EL (cell line): ENCODE measurements at places on chromosomes 7 and 10.

DNA sequence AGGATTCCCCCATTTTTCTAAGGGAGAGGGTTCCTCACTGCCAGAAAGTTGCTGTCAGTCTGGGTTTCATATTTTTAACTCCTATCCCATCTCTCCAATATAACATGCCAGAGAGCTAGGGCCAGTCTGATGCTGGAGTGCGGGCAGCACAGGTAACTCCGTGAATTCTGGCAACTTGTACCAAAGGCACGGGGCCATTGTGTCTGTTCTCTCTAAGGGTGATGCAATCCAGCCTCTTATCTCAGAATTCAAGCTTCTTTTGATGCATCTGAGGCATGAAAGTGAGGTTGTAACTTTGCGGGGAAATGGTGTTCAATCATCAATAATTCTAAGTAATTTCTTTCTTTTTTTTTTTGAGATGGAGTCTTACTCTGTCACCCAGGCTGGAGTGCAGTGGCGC is 1074.4 kb downstream of the TYW1 start:
- DNase-seq = no peak

DNA sequence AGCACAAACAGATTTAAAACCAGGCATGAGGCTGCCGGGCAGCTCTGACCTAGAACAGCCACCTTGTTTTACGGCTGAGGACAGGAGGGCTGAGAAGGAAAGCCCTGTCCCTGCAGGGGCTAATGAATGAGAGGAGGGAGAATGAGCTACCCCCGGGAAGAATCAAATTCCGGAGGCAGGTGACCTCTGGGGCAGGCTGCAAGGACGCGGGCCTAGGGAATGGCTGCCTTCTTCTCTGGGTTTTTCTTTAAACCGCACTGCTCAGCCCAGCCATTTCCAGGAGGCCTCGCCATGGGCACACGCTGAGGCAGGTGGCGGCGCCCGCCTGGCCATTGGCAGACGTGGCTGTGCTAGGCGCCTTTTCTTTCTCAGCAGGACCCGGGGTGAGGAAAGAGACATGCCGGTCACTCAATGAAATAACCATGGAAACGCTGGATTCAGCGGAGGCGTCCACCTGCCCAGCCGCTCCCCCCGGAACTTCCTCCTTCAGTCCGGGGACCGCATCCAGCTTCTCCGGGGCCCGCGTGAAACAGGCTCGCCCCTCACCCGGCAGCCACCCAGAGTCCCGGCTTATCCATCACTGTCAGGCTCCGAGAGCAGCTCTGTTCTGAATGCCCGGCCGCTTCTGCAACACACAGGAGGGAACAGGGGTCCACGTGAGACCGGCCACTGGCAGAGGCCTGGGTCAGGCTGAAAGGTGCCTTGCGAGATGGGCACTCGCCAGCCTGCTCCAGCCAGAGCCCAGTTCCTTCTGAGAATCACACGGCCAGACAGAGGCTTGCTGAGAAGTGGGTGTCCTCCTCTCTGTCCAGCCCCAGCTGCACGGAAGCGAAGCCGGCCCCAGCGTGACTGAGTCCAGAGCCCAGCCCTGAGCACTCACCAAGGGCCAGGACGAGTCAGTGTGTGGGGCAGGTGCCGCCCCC is 82.1 kb downstream of the PDGFA start:
- no peak for DNase-seq

DNA sequence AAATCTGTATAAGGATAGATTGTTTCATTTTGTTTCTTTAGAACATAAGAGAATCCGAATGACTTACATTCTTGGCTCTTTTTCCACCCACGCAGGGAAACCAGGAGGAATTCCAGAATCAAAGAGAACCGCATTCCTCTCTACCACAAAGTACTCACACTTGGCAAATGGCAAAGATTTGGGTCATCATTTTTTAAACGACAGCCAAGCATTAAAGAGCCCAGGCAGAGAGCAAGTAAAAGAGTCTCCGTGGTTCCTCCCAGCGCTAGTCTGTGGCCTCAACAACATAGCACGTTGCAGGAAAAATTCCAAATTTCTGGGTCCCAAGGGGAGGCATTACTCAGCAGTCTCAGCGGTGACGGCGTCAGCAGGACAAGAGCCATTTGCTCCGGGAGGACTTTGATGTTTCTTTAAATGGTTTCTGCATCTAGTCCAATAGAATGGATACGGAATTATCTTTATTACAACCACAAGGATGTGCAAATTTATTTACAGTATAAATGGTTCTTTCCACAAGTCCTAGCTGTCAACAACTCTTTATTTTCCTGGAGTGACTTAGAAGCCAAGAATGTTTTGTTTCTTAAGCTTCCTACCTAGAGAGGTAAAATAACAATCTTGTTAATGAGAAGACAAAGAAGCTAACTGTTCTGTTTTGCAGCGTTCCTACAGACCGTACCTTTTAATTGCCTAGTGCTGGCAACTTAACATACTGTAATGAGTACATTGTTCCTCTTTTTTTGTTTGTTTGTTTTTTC is 232.5 kb downstream of the SKIDA1 start:
- DNase-seq = peak; percentile 98

DNA sequence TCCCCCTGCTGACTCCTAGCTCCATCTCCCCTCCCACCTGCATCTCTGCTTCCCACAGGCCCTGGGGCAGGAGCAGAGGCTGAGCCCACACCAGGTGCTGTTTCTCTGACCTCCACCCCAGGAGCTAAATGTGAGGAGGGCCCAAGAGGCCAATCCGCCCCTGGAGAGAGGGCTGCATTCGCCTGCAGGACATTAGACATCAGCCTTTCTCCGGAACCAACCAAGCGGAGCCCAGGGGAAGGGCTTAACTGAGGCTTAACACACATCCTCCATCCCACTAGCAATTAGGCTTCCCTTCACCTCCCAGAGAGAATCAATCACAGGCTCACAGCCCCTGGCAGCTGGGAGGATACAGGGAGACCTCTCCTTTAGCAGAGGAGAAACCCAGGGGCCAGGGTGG is 50.5 kb downstream of the SH3PXD2A start:
- no peak for DNase-seq

DNA sequence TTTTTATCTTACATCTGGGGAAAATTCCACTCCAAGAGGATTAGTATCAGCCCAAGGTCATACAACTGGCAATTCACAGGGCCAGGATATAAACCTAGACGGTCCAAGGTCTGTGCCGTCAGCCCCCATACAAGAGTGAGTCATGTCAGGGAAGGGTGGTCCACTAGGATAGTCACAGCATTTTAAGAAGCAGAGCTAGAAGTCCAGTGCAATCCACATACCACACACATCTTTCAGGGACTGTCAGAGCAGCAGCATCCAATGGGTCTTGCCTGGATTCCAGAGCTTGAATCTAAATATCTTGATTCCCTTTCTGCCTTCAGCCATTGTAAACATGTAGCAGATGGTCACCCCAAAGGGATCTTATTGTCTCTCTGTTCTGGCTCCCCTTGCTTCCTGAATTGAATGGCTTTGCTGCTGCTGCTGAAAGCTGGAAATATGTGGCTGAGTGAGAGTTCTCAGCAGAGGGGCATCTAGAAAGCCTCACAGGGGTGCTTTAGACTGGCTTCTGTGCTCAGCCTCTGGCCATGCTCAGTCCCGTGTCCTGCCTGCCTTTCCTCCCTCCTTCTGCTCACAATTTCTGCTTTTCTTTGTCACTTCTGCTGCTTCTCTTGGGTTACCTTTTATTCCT is 9.9 kb upstream of the OR6V1 start:
- DNase-seq = peak; percentile 2

- DNase-seq = no peak
Measured at GRCh38 chr10:54799506-54799905, 1.5 kb downstream of the PCDH15 start.
